ENCODE measurements at places on chromosomes 1 and 21.

GRCh38 chr21:18157406-18157805 is 87.2 kb upstream of the CHODL start:
- DNase-seq = no peak

GRCh38 chr1:175708787-175709186 is 34.6 kb downstream of the TNR start:
- DNase-seq = no peak

DNA sequence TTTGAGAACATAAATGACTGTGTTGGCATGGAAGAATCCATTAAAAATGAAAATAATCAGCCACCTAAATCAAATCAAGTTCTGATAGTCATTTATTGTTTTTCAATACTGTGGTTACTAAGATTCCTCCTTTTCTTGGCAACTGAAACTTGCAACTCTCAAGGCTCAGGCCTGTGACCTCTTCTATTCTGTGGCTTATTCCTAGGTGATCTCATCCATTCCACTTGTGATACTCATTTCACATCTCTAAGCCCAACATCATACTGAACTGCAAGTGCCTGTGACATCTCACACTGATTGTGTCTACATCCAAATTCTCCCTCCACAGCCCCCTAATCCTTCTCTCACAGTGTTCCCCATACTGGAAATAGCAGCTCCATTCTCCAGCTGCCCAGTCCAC is 4.8 kb upstream of the ST6GALNAC5 start:
- no peak for DNase-seq

DNA sequence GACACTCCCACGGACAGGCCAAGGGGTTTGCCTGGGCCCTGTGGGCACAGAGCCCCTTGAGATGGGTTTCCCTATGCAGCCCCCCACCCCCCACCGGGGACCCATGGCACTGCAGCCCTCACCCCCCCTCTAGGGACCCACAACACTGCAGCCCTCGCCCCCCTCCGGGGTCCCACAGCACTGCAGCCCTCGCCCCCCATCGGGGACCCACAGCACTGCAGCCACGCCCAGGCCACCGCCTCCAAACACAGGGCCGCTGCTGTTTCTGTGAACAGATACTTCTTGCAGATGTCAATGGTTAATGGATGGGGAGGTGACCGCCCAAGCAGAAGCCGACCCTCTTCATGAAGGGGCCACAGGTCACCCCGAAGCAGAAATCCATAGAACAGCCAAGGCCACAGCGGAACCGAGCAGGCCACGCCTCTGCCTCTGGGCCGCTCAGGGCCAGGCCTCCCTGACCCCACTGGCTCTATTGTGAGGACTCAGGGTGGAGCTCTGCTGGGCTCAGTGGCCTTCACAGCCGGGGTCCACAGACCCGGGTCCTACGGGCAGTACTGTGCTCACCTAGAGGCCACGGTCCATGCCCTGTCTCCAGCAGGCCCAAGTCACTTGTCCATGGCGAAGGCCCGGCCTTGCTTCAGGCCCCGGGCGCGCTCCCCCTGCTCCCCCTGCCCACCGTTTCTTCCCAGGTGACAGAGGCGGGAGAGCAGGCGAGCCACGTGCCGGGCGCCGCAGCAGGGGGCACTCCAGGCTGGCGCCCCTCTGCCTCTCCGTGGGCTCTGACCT is 4.1 kb upstream of the POFUT2 start:
- no peak for DNase-seq

- no peak for DNase-seq
Measured at GRCh38 chr1:22920026-22920733, 52.5 kb downstream of the LACTBL1 start.

GRCh38 chr1:171844381-171844780 is 3.1 kb downstream of the DNM3 start:
- no peak for DNase-seq

- DNase-seq = peak; percentile 44
Measured at GRCh38 chr1:231091831-231092301, 51.8 kb upstream of the FAM89A start.

- DNase-seq = no peak
Measured at GRCh38 chr1:20164694-20165202, 21.1 kb upstream of the UBXN10 start.

DNA sequence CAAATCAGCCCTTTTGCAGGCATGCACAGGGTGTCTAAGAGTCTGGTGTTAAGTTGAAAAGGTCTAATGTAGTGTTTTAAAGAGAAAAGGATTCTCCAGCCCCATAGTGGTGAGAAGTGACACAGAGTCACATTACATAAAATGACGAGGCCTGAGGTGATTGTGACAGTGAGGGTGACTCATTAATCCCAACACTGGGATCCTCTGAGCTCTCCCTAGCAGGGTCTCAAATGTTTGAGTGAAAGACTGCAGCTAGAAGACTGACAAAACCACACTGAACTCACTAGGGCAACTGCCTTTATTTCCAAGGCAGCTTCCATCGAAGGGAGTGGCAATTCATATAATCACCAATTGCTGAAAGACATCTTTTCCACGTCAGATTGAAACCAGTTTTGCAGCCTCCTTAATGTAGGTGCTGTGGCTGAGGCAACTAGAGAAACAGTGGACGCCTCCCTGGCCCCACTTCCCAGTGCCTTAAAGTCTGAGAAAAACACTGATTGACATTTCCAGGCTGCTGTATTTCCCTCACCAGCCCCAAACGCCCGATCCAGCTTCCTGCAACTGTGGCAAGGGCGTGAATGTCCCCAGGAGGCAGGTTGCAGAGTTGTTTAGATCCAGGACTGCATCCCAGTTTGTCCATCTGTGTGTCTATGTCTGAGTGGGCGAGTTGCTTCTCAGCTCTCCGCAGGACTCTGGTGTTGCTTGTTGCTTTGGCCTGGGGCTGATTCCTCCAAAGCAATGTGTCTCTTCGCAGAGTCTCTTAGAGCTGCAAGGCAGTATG is 81.4 kb downstream of the RUNX1 start:
- peak; percentile 49 for DNase-seq

DNA sequence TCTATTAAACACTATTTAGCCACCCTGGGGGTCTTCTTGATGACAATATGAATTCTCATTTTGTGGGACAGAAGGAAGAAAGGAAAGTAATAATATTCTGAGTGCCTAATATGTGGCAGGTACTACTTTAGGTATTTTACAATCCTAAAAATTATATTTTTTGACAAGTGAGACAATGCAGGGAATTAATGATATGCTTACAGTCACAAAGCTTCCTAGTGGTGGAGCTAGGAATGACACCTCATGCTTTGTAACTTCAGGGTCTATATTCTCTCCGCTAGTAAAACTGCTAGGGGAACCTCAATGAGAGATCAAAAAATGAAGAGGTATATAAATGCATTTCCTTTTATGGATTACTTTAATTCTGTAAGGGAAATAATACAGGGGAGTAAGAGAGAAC is 44.3 kb downstream of the TPR start:
- DNase-seq = no peak

DNA sequence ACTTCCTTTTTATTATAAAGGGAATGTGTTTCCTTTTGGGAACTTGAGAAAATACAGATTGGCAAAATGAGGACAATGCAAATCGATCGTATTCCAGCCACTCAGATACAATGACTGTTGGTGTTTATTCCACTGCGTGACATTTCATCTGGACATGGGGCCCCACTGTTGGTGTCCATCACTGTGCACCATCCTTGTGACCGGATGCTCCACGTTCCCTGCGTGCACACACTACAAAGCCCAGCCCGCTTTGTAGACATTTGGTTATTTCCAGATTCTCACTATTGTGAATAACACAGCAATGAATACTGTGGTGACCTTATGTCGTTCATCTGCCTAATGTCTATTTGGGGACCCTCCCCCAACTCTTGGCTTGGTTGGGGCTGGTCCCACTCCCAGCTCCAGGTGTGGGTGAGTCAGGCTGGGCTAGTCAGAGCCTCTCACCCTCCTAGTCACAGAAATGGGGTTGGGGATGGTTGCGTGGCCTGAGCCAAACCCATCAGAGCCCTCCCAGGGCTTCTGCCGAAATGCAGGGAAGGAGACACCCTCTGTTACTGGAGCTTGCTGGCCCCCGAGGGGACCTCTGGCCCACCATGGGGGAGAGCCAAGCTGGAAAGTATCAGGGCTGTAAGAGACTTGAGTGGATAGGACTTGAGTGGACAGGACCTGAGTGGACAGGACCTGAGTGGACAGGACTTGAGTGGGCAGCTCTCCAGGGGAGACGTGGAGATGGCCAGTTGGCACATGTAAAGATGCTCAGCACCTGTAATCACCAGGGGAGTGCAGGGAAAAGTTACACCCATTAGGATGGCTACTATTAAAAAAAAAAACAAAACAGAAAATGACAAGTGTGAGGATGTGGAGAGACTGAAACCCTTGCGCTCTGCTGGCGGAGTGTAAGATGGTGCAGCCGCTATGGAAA is 57.1 kb upstream of the ADARB1 start:
- DNase-seq = no peak

DNA sequence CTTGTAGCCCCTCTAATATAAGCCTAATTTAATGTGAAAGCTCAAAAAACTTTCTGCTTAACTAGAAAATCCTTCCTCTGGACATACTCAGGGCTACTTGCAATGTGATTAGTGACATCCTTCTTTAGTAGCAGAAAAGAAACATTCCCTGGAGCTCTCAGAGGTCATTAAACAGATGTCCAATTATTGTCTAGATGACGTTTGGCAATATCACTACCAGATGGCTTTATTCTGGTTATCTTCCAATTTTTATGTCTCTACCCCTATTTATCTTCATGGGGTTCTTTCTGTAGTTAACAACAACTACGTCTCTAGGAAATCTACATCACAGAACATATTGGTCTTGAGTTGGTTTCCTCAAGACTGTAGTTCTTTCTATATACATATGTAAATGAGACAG is 44.2 kb downstream of the CTH start:
- DNase-seq = no peak

DNA sequence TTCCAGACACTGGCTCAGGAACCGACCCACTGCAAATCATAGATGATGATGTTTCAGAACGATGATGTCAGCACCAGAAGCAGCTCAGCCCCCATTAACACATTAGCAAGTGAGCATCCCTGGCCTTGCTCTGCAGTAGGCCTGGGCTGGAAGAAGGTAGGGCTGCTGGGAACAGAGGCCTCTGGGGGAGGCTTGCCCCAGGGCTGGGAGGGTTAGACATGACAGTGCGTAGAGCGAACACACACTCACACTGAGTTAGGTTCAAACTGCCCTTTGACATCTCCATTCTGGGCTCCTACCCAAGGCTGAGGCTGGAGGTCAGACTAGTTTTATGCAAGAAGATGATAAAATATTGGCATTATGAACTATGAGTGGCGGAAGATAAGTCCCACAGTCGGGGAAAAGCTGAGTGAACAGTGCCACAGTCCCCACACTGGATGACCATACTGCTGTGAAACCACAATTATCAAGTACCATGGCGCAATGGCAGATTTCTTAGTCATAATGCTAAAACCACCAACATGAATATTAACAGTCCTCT is 91.1 kb downstream of the DMRTB1 start:
- DNase-seq = no peak

DNA sequence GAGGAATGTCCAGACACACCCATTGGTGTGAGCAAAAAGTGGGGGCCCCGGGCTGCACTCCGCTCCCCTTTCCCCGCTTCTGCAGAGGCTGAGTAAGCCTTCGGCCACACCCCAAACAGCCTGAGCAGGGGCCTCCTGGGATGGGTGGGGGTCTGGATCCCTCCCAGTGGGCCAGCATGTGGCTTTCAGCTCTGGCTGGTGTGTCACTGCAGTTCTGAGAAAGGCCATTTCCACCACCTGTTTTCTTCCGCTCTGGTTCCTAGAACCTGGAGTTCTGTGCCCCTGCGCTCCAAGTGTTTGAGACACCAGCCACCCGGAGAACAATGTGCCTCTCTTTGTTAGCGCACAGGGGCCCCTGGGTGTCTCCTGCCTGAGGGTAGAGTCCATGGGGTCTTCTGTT is 30.9 kb downstream of the SLC37A1 start:
- DNase-seq = no peak

- no peak for DNase-seq
Measured at GRCh38 chr1:155979597-155980343, 1.4 kb upstream of the ARHGEF2 start.

GRCh38 chr1:8120693-8121260 is 94.7 kb upstream of the ERRFI1 start:
- DNase-seq = no peak

DNA sequence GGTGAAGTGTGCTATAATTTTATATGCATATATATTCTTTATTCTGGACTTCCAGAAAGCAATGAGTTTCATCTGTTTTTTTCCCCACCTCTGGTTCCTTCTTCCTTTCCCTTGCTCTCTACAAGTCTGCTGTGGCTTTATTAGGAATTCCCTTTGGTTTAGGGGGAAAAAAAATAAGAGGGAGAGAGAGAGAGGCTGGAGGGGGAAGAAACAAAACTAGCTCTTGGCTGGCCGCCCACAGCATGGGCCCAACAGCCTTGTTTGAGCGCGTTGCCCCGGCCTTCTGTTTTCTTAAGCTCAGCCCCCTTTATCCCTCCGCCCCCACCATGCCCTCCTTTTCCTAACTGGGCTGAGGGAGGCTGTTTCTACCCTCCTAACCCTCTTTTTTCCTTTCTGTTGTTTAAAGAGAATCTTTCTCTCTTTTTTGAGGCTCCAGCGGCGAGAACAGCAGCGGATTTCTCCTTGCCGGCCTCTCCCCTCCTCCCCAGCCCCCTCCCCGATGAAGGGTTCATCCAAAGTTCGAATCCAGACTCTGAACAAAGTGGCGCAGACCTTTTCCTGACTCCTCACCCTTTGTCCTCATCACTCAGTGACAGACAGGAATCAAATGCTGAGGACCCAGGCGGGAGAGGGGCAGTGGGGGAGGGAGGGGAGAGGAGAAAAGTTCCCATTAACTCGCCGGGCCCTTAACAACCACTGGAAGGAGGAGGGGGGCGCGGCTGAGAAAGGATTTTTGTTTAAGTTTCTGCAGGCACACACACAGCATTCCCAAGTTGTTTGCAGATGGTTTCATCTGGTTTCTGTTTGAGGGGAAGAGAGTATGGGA is 29.7 kb downstream of the PBX1 start:
- no peak for DNase-seq

DNA sequence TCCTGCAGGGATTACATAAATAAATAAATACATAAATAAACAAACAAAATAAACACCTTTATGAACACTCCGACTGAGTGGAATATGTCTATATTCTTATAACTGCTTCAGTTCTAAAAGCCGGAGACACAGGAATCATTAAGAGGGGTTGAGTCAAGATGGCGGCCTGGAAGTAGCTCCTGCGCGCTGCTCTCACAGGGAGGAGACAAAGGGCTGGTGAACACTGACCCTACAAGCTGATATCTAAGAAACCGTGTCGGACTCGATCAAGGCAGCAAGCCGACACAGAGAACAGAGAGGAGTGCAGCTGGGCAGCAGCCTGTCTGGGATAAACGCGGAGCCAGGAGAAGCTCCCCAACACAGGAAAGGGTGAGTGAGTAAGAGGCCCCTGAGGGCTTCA is 1098.6 kb upstream of the NCAM2 start:
- DNase-seq = no peak

DNA sequence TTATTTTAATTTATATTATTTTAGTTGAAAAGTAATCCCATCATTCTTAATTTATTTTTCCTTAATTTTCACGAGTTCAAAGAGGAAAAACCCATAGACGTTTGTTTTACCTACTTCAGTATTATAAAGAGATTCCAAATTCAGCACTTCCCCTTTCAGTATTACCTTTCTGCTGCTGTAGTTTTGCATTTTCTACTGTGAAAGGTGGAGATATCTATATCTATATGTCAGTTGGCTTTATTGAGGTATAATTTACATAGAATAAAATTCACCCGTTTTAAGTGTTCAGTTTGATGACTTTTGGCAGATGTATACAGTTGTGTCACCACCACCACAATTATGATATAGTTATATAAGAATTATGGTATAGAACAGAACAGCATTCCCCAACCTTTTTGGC is 33.0 kb downstream of the MAST2 start:
- DNase-seq = no peak

- DNase-seq = no peak
Measured at GRCh38 chr1:40276122-40276521, 18.1 kb downstream of the ZMPSTE24 start.

- DNase-seq = no peak
Measured at GRCh38 chr1:61343734-61344420, 261.5 kb downstream of the NFIA start.
